ENCODE measurements at places on chromosomes 5 and 9.
A peak's percentile ranks its signal among the peaks of the same experiment; 100 is the strongest.

DNA sequence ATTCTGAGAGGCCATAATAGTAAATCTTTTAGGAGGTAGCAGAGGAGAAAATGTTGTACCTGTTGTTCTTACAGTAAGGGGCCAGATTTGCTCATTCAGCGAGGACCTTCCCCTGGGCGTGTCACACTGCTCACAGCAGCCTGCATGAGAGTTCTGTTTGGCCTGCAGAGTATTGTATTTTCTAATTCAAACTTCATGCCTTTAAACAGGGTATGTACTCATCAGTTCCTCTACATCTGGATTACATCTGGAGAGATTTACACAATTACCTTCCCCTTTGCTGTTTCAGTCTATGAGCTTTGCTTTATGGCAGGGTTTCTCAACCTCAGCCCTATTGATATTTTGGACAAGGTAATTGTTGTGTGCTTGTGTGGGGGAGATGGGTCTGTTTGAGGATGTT lies 170.9 kb upstream of the STK32A start:
- no peak for DNase-seq

DNA sequence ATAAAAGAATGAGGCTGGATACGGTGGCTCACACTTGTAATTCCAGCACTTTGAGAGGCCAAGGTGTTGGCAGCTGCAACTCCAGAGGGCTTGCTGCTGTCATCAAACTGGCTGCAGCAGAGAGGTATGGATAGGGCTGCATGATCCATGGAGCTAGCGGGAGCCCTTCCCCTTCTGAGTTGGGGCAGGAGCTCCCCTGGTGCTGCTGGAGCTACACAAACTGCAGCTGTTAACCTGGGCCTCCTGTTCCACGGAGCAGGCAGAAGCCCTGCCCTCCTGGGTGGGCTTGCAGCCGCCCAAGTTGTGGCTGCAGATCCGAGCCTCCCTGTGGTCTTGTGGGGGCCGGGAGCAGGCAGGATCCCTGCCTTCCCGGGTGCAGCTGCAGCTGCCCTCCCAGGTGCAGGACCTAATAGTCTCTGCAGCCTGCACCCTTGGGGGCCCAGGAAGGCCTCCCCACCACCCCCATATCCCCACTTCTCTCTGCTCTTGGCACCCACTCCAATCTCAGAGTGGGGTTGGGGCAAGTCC lies 15.8 kb downstream of the CDC25C start:
- no peak for DNase-seq

- DNase-seq, result no peak
Observed at GRCh38 chr5:9922719-9923118, 292.6 kb upstream of the TAS2R1 start.

DNA sequence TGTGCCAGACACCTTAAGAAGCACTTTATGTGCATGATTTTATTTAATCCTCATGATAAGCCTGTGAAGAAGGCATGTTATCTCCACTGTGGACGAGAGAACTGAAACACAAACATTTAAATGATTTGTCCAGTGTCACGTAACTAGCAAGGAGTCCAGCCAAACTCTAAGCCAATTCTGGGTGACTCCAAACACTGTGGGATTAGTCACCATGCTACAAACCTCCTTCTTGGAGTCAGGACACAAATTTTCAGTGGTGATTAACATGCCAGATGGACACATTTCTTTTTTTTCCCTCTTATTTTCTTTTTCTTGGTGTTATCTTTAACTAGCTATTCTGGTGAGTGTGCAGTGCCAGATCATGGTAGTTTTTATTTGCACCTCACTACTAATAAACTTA lies 316.8 kb downstream of the NDUFS4 start:
- peak; percentile 36 for DNase-seq

- DNase-seq, result peak; percentile 70
Observed at GRCh38 chr5:74648835-74649293, 8.3 kb upstream of the ENC1 start.

Data from fibroblast of villous mesenchyme (primary cell).